SK-N-MC (cell line): ENCODE measurements at places on chromosomes 4 and X.

DNA sequence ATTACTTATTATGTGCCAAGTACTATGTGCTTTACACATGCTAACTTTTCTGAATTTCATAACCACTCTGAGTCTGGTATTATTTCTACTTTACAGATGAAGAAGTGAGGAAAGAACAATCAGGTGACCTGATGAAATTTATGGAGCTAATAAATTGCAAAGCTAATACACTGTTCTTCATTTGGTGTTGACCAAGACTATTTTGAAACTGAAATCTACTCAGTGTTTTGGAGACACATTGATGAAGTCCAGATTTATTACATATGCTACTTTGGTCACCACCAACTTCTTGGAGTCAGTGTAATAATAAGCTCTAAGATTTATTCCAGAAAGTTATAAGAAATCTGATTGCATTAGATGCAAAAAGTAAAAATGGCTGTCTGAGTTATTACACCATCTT, 637.9 kb downstream of the FAT4 start:
- DNase-seq, result no peak

GRCh38 chrX:115562480-115562847, 1.5 kb downstream of the PLS3 start:
- DNase-seq, result no peak

DNA sequence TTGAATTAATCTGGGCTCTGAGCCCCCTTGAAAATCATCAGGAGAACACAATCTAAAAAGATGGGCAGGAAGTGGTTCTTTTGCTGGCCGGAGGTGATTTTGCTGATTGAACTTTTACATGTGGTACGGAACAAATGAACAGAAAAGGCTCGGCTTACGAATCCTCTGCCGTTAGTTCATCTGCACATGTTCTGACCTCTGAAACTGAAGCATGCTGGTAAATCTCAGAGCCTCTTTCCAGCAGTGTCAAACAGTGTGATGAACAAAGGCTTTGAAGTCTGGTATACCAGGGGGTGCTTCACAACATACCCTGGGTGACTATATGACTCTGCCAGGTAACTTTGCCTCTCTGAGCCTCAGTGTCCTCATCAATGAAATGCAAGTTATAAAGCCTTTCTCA, 194.2 kb upstream of the C1QTNF7 start:
- no peak for DNase-seq

- no peak for DNase-seq
Measured at GRCh38 chr4:476501-476900, 22.5 kb downstream of the ZNF721 start.

DNA sequence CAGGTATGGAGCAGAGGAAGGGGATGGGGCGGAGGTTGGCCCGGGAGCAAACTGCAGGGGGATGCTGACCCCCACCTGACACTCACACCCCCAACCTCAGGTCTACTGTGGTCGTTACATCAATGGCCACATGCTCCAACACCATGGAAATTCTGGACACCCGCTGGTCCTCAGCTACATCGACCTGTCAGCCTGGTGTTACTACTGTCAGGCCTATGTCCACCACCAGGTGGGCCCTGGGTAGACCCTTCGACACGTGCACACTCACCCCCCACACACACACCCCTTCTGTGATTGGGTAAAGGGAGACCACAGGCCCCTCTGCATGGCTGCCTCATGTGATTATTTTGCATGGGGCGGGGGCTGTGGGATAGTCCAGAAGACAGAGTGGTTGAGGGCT, 2.2 kb upstream of the ERAS start:
- no peak for DNase-seq

- DNase-seq, result no peak
Measured at GRCh38 chrX:150846130-150846529, 52.3 kb downstream of the CD99L2 start.

DNA sequence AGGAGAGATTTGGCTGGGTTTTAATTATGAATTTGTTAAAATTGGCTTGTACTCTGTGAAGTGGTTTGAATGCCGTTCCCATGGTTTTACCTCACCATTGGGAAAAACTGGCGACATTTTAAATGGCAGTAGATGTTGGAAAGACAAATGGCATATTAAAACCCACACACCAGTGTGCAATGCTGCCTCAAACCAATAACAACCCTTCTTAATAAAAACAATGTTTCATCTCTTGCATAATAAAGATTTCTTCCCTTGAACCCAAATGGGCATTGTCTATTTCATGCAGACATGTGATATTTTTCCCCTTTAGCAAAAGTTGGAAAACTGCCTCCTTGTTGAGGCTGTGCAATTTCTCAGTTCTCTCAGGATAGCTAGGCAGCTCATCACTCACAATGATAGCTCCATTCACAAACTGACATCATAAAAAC, 33.7 kb downstream of the GABRB1 start:
- no peak for DNase-seq

GRCh38 chr4:146398896-146399445, 122.8 kb downstream of the SLC10A7 start:
- DNase-seq, result no peak

DNA sequence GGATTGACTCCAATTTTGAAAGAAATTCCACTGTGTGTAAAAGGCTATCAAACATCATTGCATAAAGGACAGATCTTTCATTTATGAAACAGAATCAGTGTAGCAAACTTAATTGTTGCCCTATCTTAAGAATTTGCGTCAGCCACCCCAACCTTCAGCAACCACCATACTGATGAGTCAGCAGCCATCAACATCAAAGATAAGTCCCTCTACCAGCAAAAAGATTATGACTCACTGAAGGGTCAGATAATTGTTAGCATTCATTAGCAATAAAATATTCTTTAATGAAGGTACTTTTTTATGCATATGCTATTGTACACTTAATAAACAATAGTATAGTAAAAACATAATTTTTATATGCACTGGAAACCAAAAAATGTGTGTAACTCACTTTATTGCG, 15.8 kb upstream of the GRSF1 start:
- no peak for DNase-seq

GRCh38 chrX:56813318-56813837, 84.3 kb downstream of the NBDY start:
- DNase-seq, result no peak

- no peak for DNase-seq
Measured at GRCh38 chr4:168118116-168118655, 25.8 kb downstream of the ANXA10 start.

DNA sequence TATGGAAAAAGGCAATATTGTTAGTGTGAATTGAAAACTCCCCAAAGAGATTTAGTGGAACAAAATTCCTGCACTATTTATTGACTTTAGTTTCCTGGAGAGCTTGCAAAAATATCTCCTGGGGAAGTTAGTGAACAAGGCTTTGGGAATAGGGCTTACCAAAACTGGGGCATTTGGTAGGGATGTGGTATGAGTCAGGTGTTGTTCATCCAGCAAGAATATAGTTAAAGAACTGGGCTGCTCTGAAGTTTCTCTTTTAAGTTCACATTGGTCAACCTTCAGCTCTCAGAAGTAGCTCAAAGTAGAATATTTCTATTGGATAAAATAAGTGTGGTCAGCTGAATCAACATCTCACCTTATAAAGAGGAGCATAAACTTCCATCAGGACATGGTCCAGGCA, 185.0 kb downstream of the CPE start:
- DNase-seq, result no peak

- no peak for DNase-seq
Measured at GRCh38 chrX:38669428-38669827, 108.1 kb downstream of the TSPAN7 start.

DNA sequence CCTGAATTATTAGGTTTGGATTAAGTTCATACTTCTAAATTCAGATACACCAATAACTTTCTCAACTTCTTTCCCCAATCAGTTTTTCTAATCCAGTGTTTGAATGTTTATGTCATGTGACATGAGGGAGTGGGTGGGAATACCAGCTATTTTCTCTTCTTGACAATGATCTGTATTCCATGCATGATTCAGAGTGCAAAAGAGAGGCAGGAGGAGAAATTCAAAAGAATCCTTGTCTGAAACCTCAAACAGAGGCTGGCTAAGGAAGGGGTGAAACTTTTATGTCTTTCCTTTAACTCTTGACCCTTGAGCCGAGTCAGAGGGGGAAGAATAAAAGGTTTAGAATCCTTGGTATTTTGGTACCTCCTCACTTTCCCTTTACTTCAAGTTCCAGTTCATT, 544.7 kb downstream of the SPRY1 start:
- DNase-seq, result no peak

DNA sequence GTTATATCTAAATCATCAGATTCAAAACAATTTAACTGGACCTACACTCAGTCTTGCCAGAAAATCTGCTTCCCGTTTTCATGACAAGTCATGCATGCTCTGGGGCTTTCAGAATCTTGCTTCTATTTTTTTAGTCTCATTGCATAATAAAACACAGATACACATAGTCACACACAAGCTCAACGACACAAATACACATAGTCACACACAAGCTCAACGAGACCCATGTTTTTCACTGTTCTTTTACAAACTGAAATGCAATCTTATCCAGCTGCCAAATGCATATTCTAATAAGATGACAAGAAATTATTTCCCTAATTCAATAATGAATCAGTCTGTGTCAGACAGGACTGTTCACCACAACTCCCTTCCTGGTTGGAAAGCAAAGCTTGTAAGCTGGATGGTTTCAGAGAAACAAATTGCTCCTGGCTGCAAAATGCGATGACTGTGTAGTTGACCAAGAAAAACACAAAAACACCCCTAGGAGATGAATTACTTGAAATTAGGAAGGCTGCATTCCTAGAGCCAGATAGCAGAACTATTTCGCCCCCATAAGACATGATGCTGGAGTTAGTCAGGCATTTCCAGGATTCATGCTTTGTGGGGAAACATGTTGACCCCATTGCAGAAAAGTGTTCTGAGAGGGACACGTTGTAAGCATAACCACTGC, 208.7 kb downstream of the CHIC2 start:
- no peak for DNase-seq

- DNase-seq, result peak; percentile 37
Measured at GRCh38 chrX:136954930-136955329, 74.4 kb upstream of the RBMX start.

GRCh38 chr4:98222306-98222705, 38.9 kb upstream of the RAP1GDS1 start:
- DNase-seq, result peak; percentile 42

DNA sequence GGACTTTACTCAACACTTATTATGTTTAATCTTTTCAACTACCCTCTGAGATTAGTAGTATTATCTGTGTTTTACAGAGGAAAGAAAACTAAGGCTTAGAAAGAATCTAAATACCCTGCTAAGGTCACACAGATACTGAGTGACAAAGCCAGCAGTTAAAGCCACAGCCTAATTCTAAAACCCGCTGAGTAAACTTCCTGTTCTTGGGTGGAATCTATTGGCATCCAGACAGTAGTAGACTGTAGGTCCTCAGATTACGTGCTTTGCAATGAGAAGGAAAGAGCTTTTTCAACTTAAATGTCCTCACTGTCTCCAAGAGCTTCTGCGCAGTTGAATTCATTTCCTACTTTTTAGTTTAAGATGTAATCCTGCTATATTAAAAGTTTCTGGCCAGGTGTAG, 126.0 kb downstream of the TENM3 start:
- no peak for DNase-seq

DNA sequence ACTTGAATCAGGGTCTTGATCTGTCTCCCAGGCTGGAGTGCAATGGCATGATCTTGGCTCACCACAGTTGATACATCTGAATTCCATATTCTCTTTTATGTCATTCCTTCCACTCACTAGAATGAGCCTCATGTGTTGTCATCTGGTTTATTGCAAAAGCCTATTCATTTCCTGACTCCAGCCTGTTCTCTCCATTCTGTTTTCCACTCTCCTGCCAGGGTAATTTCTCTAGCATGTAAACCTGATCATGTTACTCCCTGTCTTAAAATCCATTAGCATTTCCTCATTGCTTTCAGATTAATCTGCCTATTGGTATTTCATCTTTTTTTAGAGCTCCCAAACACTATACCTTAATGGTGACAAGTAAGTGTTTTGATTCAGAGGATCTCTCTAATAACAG, 4.3 kb upstream of the DDX60L start:
- no peak for DNase-seq

DNA sequence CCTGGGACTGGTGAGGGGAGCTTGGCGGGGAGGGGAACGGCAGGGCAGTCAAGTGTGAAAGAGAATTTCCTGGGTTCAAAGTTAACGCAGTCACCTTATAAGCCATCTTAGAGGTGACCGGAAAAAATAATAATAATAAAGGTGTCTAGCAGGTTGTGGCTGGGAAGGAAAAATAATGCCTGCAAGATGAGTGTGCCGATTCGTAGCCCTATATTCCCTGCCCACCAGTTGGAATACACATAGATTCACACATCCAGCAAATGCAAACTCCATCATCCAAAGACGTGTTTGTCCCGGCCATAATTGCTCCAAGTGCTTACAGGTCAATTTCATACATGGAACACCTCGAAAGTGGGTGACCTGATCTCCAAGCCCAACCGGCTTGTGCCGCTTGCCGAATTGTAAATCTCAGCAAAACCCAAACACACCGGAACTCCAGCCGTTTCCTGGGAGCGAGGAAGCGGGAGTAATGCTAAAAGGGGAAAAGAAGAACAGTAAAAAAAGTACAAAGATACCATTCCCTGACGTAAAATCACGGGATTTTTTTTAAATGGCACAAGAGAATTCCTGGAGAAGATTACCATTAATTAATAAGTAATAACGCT, 1.3 kb upstream of the FAT1 start:
- DNase-seq, result no peak

DNA sequence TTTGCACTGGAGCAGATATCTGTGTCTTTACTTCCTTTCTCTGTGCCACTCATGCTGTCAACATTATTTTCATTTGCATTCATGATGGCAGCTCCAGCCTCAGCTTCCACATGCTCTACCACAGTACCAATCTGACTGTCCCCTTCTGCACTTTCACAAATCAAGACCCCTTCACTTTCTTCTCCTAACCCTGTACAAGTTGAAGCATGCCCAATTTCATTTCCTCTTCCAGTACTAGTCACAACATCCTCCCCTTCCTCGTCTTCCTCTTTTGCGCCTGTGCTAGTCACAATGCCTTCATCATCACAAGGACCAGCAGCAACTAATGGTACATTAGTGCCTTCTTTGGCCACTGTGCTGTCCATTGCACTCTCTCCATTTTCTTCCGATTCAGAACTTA, 26.5 kb downstream of the BOD1L1 start:
- no peak for DNase-seq

GRCh38 chr4:99028187-99028586, 32.7 kb downstream of the METAP1 start:
- no peak for DNase-seq

DNA sequence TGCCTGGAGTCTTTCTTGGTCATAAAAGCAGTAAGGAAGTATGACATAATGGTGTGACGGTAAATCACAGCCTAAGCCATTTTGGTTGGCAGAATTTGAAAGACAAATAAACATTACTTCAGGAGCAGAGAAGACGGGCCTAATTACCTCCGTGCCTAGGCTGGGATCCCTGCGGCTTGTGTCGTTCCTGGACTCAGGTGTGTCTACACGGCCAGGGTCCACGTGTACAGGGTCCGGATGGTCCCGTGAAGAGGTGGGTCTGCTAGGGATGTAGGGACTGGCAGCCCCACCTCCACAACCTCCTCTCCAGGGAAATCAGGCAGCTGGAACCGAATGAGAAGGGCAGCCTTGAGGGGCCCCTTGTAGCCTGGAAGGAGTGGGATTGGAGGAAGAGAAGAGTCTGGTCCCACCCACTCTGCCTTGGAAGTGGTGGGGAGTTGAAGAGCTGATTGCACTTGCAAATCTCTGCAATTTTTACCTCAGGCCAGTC, 55.4 kb upstream of the PLAC1 start:
- no peak for DNase-seq

GRCh38 chr4:105965183-105965800, 70.0 kb downstream of the NPNT start:
- DNase-seq, result no peak

- no peak for DNase-seq
Measured at GRCh38 chr4:108013327-108013726, 23.6 kb downstream of the HADH start.
